ENCODE measurements at places on chromosomes 2 and 18.

- no peak for DNase-seq
Measured at GRCh38 chr2:169362118-169362893, at the start of gene LRP2. Gene LRP2, minus strand, starts transcription at chr2:169362534. Its CDS starts 135 bp downstream, at chr2:169362399.

- no peak for DNase-seq
Measured at GRCh38 chr2:12682017-12682416, 34.7 kb upstream of the TRIB2 start.

DNA sequence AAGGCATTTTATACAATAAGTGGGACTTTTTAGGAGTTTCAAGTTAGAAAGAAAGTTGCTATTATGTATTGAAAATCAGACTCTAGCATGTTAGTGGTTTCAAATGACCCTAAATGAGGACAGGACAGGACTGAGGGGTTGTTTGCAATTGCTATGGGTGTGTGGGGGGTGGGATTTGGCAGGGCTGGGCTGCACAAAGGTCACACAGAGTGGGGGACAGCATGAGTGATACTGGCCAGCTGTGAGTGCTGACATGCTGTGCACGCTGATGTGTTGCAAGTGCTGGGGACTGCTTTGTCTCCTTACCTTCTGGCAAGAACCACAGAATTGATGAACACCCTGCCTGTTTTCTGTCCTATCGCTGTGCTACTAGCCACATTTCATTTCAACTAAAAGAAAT lies 29.8 kb downstream of the RNMT start:
- no peak for DNase-seq

DNA sequence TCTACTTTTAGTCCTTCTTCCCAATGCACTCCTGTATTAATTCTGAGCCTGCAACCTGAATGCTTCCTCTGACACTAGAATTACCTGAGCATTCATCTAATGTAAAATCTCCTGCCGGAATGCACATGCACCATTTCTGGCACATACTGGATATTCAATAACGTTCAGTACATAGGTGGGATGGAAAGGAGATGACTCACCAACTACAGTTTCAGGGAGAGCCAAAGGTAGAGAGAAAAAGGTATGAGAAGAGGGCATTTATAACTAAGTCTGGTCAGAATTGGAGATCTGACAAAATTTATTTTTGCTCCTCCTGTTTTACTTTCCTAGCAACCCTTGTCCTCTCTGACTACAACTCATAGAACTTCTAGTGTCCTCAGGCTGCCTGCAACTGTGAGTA lies 1954.1 kb upstream of the CELF4 start:
- no peak for DNase-seq

DNA sequence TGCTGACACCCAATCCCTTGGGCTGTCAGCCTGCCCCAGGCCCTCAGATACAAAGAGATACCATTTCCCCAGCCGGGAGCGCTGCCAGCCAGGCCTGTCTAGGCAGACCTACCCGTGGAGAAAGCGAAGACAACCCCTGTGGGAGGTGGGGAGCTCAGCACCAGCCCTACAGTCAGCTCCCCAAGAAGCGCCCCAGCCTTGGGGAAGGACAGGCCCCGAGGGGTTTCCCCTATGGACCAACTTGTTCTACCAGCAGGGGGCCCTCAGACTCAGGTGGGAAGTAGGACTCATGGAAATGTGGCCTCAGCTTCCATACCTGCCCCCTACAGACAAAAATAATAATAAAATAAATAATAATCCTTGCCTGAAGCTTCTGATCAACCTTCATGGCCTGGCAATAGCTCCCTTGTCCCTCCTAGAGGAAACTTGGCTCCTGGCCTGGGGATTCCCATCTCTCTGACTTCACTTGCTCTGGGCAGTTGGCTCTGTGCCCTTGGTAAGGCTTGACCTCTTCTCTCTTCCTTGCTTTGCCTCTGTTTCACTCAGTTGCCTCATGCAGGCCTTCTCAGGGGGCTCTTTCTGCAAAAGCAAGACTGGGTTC lies 7.0 kb downstream of the SLC35F6 start:
- DNase-seq: peak; percentile 17

DNA sequence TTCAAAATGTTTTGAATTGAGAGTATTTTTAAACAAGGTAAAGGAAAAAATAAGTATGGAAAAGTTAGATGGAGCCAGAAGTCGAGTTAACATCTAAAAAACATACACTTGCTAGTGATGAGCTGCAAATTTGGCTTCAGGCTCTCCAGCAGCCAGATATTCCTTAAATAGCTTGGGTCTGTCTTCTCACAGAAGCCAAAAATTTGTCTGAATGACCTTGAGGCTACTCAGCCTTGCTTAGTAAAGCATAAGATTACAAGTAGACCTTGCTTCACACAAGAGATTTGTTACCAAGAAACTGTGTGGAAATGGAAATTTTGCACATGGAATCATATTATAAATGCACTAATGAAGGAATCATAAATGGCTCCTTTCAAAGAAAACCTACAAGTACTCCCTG lies 40.8 kb upstream of the GRB14 start:
- DNase-seq: no peak

GRCh38 chr2:23009545-23010149 lies 375.3 kb upstream of the KLHL29 start:
- DNase-seq: no peak

GRCh38 chr2:110946902-110947301 lies 173.8 kb upstream of the BCL2L11 start:
- no peak for DNase-seq

DNA sequence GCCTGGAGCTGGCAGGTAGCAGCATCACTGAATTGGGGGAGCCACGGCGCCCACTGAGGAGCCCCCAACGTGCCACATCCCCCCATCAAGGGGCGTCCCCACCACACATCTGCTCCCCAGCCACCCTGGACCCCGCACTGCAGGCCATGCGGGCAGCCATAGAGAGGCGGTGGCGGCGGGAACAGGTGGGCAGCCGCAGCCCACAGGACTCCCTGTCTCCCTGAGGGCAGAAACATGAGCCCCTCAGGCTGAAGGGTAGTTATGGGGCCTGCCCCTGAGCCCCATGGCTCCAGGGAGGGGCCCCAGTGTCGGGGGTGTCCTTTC lies 26.6 kb downstream of the CROCC2 start:
- no peak for DNase-seq

DNA sequence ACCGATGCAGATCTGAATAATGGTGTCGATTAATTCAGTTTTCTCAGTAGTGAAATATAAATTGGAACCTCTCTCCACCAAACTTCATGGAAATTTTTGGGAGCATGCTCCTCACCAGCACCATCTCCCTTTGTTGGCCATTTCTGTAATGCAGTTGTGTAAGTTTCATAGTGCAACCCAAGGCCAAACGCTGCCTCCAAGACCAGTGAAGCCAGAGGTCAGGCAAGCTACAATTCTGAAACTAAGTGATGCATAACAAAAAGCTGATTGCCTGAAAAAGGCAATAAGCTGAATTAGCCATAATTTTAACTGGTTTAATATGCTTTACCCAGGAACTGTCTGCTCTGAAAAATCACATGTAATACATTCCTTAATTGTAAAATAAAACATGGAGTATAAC lies 138.3 kb upstream of the TACR1 start:
- no peak for DNase-seq

- no peak for DNase-seq
Measured at GRCh38 chr2:159706385-159706980, 5.8 kb upstream of the MARCHF7 start.

- DNase-seq: no peak
Measured at GRCh38 chr2:101466426-101466825, 8.5 kb downstream of the RFX8 start.

DNA sequence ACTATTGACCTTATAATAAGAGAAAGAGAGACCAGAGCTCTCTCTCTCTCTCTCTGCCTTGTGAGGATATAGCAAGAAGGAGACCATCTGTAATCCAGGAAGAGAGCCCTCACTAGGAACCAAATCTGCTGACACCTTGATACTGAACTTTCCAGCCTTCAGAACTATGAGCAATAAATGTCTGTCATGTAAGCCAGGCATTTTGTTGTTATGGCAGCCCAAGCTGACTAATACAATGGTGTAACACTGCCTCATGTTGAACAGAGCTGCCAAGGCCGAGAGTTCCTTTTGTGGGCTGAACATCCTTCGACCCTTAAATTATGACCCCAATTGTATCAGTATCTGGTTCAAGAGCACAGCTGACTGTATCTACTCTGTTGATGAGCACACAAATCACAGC lies 108.0 kb downstream of the LRRC30 start:
- DNase-seq: no peak

GRCh38 chr2:12709207-12709522 lies 7.6 kb upstream of the TRIB2 start:
- no peak for DNase-seq

DNA sequence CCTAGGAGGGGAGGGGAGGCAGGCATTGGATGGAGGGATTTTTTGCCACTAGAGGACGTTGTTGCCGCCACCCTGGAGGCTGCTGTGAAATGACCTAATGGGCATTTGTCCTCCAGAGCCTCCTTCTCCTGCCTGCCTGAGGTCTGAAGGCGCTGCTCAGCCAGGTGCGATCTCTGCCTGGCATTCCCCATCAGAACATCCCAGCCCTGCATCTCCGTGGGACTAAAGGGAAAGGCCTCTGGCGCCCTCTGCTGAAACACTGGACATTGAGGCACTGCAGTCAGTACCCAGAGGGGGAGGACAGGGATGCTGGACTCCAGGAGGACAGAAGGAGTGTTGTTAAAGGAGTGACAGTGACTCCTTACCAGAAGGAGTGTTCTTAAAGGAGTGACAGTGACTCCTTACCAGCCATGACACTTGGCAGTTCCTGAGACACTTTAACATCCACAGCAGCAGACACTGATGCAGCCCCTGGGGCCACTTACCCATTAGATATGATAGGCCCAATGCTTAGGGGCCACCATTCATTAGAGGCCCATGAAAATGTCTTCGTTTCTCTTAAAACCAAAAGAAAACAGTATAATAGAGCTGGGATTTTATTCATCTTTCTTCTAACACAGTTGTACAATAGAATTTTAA lies 17.0 kb downstream of the THNSL2 start:
- no peak for DNase-seq

DNA sequence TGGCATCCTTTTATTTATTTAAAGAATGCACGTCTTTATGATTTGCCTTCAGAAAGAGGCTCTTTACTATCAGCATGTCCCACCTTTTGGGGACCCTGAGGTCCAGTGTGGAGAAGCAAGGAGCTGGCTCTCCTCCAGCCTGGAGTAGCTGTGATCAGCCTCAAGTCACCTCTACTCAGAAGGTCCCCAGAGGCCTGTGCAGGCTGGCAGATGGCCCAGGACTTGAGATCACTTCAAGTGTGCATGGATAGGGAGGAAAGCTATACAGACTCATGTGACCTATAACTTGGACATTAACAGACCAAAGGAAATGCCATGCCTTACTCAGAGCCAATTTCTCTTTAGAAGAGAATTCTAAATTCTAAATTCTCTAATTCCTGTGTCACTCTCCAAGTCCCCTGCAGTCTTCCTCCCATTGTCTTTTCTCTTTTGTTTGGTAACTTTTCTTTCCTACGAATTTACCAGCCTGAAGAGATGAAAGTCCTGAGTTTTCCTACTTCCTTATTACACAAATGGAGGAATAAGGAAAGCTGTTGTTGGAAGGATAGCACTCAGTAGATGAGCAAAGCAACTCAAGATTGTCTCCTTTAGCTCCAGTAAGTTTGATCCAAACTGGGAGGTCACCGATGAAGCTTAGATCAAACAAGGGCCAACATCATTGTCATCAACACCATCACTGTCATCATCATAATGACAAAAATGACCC lies 163.9 kb downstream of the GFPT1 start:
- DNase-seq: no peak

- no peak for DNase-seq
Measured at GRCh38 chr18:31977270-31977872, 34.4 kb upstream of the TRAPPC8 start.

DNA sequence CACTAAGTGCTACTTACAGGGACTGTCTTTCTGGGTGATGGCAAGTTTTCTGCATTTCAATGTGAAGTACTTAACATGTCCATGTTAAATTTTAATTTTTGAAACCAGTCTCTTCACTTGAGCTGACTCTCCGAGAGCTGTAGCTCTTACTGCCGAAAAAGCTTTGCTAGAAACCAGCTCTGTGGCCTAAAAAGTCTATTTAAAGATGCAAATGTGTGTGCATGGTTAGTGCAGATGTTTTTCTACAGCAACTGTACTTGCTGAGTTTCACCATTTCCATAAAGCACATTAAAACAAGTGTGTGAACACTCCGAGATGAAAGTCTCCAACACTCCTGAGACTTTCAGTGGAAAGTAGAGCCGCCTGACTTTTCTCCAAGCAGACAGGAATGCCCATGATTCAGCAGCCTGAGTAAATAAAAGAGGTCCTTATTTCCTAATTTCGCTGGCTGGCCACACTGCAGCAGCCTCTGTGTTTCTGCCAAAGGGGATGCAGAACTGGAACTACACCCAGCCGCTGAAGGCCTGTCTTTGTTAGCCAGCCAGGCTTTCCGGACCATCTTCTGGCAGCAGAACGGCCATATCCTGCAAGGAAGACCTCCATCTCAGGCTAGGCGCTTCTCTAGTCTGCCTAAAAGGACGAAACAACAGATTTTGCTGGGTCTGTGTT lies 121.2 kb downstream of the ZNF521 start:
- DNase-seq: no peak

DNA sequence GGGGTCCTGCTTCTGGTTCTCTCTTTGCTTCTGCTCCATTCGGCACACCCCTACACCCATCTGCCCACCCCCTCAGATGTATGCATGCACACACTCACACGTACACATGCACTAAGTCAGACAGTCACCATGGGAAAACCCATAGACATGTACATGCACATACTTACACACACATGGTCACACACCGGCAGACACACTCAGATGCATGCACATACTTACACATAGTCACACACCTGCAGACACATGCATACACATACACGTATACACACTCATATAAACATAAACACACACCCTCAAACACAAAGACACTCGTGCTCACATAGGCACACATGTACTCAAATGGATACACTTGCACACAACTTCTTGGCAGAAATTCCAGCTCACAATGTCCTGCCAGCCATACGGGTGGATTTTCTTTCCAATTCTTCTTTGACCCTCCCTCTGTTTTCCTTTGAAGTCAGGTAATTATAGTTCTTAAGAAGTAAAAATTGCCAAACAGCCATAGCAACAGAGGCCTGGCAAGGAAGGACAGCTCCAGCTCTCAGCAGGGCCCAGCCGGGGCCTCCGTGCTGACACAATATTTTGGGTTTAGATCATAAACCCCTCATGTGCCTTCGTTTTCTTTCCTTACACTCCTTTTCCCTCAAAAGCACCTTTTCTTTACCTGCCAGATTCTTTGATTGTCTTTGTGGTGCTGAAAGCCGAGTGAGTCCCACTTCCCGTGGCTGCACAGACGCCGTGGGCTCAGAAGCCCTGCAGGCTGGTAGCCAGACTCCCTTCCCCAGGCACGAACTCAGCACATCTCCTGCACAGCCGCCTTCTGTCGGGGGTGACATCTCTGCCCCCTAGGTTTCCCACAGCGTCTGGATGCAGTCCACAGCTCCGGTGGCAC lies 195.7 kb downstream of the ARL4C start:
- no peak for DNase-seq

DNA sequence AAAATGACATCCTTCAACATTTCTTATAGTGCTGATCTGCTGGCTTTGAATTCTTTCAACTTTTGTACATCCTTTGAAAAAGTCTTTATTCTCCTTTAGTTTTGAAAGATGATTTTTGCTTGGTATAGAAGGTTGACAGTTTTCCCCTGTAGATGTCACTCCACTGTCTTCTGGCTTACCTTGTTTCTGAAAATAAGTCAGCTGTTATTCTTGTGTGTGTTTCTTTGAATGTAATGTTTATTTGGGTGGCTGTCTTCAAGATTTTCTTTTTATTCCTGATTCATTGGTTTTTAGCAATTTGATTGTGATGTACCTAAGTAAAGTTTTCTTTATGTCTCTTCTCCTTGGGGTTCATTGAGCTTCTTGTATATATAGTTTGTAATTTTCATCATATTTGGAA lies 47.6 kb downstream of the ACTR3 start:
- no peak for DNase-seq

- DNase-seq: no peak
Measured at GRCh38 chr2:46246790-46247189, 50.4 kb upstream of the EPAS1 start.
